ENCODE measurements at places on chromosomes 4 and X. TPM values are rescaled to one million over a fixed set of nuclear protein-coding genes. Genes with fewer than 3 reads are reported as not detected.

The PLXNB3 gene
- total RNA-seq: 3.7 TPM

The NLGN3 gene
- 0.94 TPM for total RNA-seq

The F9 gene
- total RNA-seq: not detected

The COL25A1 gene
- total RNA-seq: not detected

The SPANXB1 gene
- total RNA-seq: 2.6 TPM

The FGFBP1 gene
- 4.3 TPM for total RNA-seq

The PCYT1B gene
- total RNA-seq: not detected

The CXCL8 gene
- 19.2 TPM for total RNA-seq

The WFS1 gene
- 14.6 TPM for total RNA-seq

The PDE5A gene
- 0.26 TPM for total RNA-seq

The CXorf65 gene
- total RNA-seq: not detected

The CDS1 gene
- 0.85 TPM for total RNA-seq

The GNPDA2 gene
- total RNA-seq: 12.6 TPM

The IL15 gene
- total RNA-seq: 8.3 TPM

The GPR50 gene
- 0.19 TPM for total RNA-seq

The MAGEA12 gene
- total RNA-seq: 0.16 TPM

The USP46 gene
- 6.8 TPM for total RNA-seq

The H2BW2 gene
- not detected for total RNA-seq

The DCAF8L2 gene
- not detected for total RNA-seq

The PIM2 gene
- 11.6 TPM for total RNA-seq

The NR0B1 gene
- 39.4 TPM for total RNA-seq

The PPARGC1A gene
- total RNA-seq: 0.06 TPM

All from A549 treated with DMSO at 1 μM for 4 hours (cell line).